Fibroblast of the aortic adventitia (primary cell): ENCODE measurements at places on chromosomes 6 and 20.

DNA sequence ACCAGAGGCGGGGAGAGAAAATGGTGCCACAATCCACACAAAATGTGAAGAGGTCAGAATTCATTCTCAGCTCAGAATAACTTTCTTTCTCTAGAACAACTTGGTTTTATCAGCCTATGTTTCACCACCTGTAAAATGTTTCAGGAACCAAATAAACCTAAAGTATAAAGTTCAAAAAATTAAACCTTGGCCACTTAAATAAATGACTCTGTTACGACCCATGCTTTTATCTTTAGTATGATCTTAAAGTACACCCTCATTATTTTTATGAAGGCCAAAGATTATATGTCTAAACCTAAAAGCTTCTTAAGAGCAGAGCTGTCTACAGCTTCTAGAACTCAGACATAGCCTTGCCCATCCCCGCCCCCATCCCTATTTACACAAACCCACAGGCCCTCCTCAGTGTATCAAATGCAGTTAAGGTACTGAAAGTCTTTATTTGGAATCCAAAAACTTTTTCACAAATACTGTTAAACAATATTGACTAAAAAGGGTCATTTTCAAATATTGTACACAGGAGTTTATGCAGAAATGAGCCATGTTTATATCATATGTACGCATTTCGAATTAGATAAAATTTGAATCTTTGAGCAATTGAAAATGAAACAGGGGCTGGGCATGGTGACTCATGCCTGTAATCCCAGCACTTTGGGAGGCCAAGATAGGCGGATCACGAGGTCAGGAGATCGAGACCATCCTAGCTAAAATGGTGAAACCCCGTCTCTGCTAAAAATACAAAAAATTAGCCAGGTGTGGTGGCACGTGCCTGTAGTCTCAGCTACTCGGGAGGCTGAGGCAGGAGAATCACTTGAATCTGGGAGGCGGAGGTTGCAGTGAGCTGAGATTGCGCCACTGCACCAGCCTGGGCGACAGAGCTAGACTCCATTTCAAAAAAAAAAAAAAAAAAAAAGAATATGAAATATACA lies 5.7 kb upstream of the NHSL1 start:
- DNase-seq, result no peak

GRCh38 chr6:108403236-108403635 lies 108.4 kb downstream of the AFG1L start:
- no peak for DNase-seq

DNA sequence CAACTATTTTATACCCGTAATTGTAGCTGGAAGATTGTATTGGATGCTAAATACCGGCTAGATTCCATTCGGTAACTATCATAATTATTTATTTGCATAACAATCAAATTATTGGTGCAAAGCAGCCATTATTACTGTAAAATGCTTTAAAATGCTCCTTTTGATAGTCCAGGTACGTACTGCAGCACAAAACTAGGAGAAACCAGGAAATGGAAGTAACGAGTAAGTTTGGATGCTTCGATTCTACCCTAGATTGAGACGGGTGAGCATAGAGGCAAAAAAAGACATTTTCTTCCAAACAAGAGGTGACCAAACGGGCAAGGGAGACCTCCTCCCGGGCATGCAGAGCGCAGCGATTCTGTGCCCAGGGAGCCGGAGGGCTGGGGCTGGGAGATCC lies 469 bp upstream of the XRN2 start:
- DNase-seq, result no peak

DNA sequence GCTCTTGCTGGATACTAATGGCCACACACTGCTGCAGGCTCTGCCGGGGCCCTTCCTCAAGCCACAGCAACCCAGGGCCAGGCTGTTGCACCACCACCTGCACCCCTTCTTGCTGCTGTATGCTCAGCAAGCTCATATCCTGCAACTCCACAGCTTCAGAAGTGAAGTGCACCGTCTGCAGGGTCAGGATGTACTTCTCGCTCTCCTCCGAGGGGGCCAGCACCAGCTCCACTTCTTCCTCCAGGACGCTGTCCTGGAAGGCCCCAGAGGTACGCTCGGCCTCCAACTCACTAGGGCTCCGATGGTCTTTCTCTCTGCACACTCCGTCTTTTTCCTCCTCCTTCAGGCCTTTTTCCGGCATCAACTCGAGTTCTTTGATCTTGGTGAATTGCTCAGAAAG lies 1.2 kb downstream of the CTCFL start:
- no peak for DNase-seq

DNA sequence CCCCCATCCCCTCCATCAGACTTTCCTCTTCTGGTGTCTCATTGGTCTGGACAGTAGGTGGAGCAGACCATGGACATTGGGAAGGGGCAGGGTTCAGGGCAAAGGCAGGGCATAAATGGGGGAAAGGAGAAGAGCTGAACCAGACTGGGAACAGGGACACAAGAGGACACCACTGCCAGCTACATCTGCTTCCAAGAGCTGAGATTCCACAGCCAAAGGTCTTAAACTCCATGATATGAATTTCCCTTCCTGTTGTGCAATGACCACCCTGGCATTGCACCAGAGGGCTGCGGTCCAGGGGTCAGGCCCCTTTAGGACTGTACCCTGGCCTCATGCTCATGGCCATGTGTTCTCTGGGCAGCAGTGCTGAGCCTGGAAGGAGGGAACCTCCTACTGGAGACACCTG lies 137.9 kb downstream of the MAFB start:
- DNase-seq, result no peak

- DNase-seq, result peak; percentile 25
Measured at GRCh38 chr6:25511376-25511775, 140.6 kb upstream of the SCGN start.

DNA sequence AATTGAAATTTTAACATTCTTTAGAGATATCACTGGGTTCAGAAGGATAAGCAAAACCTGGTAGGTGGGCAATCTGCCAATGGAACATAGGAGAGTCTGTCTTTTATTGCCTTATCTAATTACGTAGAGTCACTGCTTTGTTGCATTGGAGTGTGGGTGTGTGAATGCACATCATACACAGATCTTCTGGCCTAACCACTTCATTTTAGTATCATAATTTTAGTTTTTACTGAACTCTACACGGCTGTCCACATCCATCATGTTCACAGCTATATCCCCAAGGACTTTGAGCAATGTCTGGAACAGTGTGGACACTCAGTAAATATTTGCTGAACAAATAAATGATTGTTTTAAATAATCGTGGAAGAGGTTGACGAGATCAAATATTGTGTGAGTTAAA lies 104.6 kb upstream of the AKIRIN2 start:
- no peak for DNase-seq

- DNase-seq, result no peak
Measured at GRCh38 chr6:89353702-89354392, 1.3 kb upstream of the UBE2J1 start.

DNA sequence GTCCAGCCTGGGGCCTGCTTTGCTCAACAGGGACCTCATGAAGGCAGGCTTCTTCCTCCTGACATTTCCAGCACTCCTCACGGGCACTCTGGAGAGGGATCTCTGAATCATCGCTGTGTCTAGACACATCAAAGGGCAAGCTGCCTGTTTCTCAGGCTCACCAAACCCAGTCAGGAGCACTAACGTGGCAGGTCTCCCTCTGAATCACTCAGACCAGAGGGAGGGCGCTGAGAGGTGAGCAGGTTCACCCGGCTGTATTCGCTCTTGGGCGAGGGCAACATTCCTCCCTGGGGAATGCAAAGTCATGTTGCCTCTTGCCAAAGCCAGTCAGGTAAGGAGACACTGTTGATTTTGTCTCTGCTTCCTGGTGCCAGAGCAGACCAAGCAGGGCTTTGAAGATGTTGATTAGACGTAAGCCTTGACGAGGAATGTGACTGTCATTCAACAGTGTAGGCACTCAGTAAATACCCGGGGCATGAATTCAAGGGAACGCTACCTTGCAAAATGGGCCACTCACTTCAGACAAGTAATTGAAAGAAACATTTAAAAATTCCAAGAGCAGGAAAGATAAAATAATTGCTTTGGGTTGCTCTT lies 50.1 kb downstream of the CYP24A1 start:
- peak; percentile 87 for DNase-seq

- no peak for DNase-seq
Measured at GRCh38 chr6:63929111-63929510, 293.5 kb downstream of the PHF3 start.

GRCh38 chr6:2990932-2991506 lies 8.7 kb upstream of the NQO2 start:
- no peak for DNase-seq

DNA sequence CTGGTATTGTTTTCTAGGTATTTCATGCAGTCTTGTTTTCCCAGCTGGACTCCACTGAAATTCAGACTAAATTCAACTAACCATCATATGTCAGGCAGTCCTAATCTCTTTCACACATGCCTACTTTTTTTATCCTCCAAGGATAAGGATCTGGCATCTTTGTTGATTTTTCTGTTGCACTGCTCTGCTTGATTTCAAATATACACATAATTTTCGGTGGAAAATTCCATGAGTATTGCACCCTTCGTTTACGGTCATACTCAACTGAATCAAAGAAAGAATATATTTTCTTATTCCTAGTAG lies 64.8 kb upstream of the UNC93A start:
- DNase-seq, result no peak

GRCh38 chr6:81766482-81767069 lies 14.1 kb upstream of the TENT5A start:
- peak; percentile 98 for DNase-seq

- peak; percentile 76 for DNase-seq
Measured at GRCh38 chr6:56868687-56869086, 86.2 kb upstream of the BEND6 start.

DNA sequence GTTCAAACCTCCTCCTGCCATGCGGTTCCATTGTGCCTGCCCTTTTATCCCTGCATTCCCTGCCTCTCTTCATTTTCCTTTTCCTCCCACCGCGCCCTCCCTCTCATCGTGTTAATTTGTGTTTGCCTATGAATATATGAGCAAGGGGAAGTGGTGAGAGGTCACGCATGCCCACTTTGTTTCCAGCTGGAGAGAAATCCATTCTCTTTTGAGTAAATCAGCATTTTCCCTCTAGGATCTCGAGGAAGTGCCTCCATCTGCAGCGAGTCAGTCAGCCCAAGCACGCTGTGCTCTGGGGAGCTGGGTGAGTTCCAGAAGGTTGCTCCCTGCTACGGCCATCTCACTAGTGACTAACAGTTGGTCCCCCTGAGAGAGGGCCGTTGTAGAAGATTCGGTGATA lies 42.9 kb downstream of the CDH26 start:
- no peak for DNase-seq

GRCh38 chr20:59004493-59004762 lies 2.6 kb downstream of the CTSZ start:
- no peak for DNase-seq

GRCh38 chr20:16761305-16761829 lies 13.2 kb downstream of the OTOR start:
- DNase-seq, result peak; percentile 84

GRCh38 chr6:110178626-110179405 lies 654 bp downstream of the WASF1 start:
- DNase-seq, result peak; percentile 61

- peak; percentile 63 for DNase-seq
Measured at GRCh38 chr20:645318-646106, 7.5 kb downstream of the SRXN1 start.

DNA sequence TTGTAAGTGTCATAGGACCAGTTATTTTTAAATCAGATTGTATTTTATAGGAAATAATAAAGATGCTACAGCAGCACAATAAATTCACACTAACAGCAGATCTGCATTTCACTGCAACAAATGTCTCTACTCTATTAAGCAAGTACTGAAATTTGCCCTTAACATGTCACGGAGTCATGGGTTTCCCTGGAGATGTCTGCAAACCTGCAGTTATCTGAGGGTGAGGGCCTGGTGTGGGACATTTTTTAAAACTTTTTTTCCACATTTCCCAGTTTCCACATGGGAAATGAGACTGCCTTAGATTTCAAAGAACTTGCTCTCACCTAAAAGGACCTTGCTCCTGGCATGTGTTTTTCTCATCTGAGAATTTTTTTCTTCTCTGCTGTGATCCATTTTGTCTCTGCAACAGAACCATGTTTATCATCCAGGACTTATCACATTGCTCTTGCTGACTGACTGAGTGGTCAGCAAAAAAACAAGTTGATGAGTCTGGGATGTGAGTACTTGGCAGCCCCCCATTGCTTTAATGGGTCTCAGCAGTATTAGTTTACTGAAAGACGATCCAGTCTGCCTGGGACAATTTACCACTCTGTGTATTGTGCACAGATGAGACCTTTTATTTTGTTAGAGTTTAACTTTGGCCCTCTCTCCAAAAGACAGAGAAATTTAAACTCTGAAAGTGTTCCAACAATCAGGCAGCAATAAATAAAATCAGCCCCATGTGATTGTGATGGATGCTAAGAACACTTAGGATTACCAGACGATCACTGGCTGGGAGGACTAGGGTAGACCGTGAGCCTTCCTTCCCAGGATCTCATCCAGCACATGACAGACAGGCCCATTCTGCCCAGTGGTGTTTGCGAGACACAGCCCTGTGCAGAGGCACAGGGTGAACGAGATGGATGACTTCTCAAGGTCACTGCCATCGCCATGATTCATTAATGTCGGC lies 268.8 kb downstream of the BTBD9 start:
- DNase-seq, result no peak

DNA sequence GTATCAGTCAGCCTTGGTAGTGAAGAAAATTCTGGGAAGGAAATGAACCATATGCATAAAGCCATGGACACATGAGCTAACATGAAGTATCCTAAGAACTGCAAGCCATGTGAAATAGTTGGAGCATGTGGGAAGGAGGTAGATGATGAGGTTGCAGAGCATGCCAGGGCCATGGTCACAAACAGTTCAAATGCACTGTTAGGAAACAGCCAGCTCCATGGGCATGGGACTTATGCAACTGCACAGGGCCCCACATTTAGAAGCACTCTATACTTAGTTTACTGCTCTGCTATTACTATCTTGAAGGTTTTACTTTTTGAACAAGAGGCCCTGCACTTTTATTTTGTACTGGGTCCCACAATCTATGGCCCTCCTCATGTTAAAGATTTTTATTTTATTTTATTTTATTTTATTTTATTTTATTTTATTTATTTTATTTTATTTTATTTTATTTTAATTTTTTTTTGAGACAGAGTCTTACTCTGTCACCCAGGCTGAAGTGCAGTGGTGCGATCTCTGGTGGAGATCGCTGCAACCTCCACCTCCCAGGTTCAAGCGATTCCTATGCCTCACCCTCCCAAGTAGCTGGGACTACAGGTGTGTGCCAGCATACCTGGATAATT lies 169.1 kb downstream of the IBTK start:
- DNase-seq, result no peak

DNA sequence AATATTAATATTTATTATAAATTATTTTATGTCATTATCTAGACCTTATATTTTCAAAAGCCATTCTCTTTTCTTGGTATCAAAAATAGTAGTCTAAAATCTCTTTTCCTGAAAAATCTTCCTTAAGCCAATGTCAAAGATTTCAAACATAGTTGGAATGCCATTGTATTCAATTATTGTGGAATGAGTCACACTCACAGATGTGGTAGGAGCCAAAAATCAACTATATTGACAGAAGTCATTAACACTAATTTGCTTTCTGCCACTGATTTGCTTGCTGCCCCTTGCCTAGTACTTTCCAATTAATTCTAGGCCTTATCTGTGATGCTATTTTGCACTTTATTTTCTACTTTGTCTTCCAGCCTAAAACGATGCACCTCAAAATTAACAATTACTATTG lies 1326.3 kb upstream of the GJE1 start:
- DNase-seq, result no peak
